Mesenteric fat pad (tissue), 1 donor: ENCODE measurements at places on chromosomes 7 and 10. TPM values are rescaled to one million over a fixed set of nuclear protein-coding genes. Genes with fewer than 3 reads are reported as not detected.

Gene EBLN1
- total RNA-seq = not detected

Gene RBM20
- 4.6 TPM for total RNA-seq

Gene AS3MT
- total RNA-seq = 2.1 TPM

Gene TUBB8
- not detected for total RNA-seq

Gene DPCD
- total RNA-seq = 5.2 TPM

Gene PALD1
- total RNA-seq = 7.6 TPM

Gene CNTNAP2
- total RNA-seq = 1.3 TPM

Gene NME8
- 0.45 TPM for total RNA-seq

Gene RTKN2
- 0.06 TPM for total RNA-seq

Gene OR2A12
- not detected for total RNA-seq

Gene TFR2
- total RNA-seq = 0.29 TPM

Gene ZNF727
- 4.1 TPM for total RNA-seq

Gene CALML5
- not detected for total RNA-seq

Gene CALHM2
- 40.3 TPM for total RNA-seq

Gene WASL
- 35.0 TPM for total RNA-seq

Gene VIPR2
- 4.6 TPM for total RNA-seq

Gene COL28A1
- 0.22 TPM for total RNA-seq

Gene BTRC
- total RNA-seq = 18.3 TPM

Gene GIMAP2
- 12.5 TPM for total RNA-seq

Gene ZNF33A
- 16.4 TPM for total RNA-seq

Gene TYW1
- 18.9 TPM for total RNA-seq
